ENCODE measurements at places on chromosomes 11 and 22.
A peak's percentile ranks its signal among the peaks of the same experiment; 100 is the strongest.

- peak; percentile 90 for DNase-seq
Observed at GRCh38 chr11:36253238-36253637, 36.0 kb downstream of the COMMD9 start.

DNA sequence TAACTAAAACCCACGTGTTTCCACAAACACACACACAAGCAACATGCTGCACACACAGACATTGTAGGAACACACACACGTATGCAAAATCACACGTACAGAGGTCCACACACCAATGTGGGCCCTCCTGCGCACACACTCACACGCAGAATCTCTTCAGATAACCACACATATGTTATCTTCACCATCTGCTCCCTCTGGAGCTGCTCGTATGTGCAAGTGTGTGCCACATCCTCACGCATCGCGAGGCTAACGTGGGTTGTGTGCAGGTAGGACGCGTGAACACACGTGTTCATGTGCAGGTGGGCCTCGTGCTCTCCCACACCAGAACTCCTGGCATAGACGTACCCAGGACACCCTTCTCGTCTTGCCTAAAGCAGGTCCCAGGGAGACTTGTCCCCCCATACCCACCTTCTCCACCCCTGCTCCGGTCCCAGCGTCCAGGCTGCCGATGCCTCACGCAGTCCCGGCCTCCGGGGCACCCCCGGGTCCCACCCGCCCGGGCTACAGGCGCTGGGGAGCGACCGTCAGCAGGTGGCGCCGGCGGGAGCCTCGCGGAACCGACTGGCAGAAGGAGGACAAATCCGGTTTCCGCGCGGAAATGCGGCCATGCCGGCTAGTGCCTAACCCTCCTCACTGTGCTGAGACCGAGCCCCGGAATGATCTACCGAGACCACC, 10.3 kb upstream of the IGSF9B start:
- DNase-seq, result peak; percentile 91

DNA sequence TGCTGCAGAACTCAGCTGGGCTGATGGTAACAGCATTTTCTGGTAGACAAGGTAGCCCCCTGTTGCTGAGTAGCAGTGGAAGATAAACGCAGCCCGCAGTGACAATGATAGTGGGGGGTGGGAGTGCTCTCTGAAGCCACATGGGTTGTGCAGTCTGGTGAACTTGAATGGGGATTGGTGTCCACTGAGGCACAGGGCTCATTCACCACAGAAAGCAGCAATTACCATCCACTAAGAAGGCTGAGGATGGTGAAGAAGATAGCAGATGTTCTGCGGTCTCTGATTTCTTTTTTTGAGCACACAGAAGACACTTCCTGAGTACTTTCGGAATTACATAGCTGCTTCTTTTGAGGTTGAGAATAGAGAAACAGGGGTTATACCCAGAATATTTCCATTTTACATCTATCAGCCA, 150.3 kb downstream of the LRRC4C start:
- no peak for DNase-seq

GRCh38 chr11:75667831-75668450, 897 bp downstream of the MAP6 start:
- peak; percentile 93 for DNase-seq

- DNase-seq, result no peak
Observed at GRCh38 chr22:44247346-44247745, 65.4 kb downstream of the SHISAL1 start.
